ENCODE measurements at places on chromosomes 6 and 20. TPM values are rescaled to one million over a fixed set of nuclear protein-coding genes. Genes with fewer than 3 reads are reported as not detected.

Gene KIAA1755
- total RNA-seq = 1.6 TPM

Gene MYB
- total RNA-seq = 0.56 TPM

Gene OPRL1
- 2.9 TPM for total RNA-seq

DNA sequence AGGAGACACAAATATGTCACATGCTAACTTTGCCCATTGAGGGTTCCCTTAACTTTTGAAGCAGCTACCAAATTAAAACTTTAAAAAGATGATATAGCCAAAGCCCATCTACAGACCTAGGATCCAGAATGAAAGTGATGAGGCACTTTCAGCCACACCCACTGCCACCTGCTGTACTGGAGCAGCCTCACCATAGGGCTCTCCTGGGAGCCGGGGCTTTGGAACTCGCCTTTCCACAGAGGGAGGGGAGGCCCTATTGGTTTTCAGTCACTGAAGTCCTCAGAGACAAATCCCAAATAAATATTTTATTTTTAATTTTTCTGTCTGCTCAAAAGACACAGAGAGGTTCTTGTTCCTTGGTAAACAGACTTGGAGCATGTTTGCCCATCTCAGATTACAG, 238.1 kb upstream of the TAB2 start:
- no peaks in the 10 kb centered on the region for H3K36me3 ChIP-seq
- DNase-seq = peak; percentile 29
- peaks cover 5% of the 10 kb centered on the region for H3K4me1 ChIP-seq
- no peak overlapping the region for H3K4me3 ChIP-seq

GRCh38 chr6:105994118-105994590, 92.0 kb upstream of the PRDM1 start:
- DNase-seq = peak; percentile 56
- H3K27me3 ChIP-seq = peaks cover 7% of the 10 kb centered on the region
- no peak overlapping the region for H3K27ac ChIP-seq
- no peaks in the 10 kb centered on the region for H3K36me3 ChIP-seq
- H3K4me3 ChIP-seq = peak overlapping the region; percentile 81

DNA sequence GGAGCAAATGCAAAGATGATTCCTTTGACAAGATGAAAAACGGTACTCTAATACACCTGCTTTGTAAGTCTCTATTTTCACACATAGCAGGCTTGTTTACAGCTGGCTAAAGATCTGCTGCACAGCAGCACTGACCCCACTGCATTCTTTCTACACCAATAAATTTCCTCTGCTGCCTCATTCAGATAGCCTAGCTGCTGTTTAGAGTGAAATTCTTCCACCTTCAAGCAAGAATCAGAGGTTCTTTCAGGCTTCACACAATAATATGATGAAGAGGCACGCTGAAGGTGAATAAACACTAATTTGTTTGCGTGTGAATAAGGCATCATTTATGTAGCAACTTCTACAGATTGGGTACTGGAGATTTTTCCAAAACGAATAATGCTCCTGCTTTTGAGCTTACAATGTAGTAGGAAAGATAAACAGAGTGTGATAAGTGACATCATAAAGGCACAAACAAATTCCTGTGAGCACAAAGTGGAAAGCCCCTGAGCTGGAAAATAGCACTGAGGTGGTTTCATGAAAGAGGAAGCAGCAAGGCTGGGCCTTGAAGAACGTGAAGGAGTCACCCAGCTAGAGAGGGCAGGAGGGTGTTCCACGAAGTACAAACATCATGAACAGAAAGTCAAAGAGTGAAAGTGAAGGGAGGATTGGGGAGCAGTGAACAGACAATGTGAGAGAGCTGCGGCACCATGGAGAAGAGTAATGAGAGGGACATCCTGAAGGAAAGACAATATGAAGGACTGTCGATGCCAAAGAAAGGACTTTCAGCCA, 543.4 kb downstream of the CD83 start:
- H3K4me1 ChIP-seq = peaks cover 18% of the 10 kb centered on the region
- H3K4me3 ChIP-seq = no peak overlapping the region

- H3K36me3 ChIP-seq = no peaks in the 10 kb centered on the region
- H3K4me1 ChIP-seq = peaks cover 10% of the 10 kb centered on the region
- H3K4me3 ChIP-seq = no peak overlapping the region
- peaks cover 2% of the 10 kb centered on the region for H3K27me3 ChIP-seq
- H3K27ac ChIP-seq = no peak overlapping the region
These were observed 10.5 kb downstream of the CAPN11 start for GRCh38 chr6:44169154-44169553.

DNA sequence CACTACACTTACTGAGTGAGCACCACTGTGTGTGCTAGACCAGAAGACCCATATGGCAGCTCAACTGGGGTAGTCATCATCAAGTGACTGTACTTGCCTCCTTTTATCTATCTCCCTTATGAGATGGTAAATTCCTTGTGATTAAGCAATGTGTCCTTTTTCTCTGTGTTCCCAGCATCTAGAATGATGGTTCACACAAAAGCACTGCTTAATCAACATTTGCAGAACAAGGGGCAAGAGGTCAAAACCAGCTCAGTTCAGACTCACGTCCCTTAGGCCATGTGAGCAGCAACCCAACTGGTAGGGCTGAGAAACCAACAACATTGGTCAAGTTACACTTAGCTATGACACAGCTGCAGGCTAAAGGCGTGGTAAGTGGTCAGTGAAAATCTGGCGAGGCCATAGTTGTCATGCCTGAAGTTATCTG, 10.0 kb downstream of the TRAM2 start:
- no peak for DNase-seq
- peaks cover 7% of the 10 kb centered on the region for H3K27me3 ChIP-seq

DNA sequence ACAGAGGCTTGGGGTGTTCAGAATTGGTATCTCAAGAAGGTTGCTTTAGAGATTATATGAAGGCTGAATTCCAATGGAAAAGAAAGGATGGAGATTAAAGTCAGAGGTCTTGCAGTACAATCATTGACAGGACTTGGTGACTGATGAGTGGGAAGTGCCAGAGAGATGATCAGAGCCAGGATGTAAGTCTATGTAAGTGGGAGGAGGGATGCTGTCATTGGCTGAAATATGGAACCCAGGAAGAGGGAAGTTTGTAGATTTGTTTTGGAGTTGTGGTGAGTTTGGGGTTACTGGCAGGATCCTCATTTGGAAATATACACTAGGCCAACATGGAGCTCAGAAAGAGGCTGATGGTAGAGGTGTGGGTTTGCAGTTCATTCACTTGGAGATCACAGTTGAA, 23.8 kb upstream of the TNFAIP3 start:
- H3K4me1 ChIP-seq = no peaks in the 10 kb centered on the region
- H3K36me3 ChIP-seq = no peaks in the 10 kb centered on the region
- H3K4me3 ChIP-seq = no peak overlapping the region

DNA sequence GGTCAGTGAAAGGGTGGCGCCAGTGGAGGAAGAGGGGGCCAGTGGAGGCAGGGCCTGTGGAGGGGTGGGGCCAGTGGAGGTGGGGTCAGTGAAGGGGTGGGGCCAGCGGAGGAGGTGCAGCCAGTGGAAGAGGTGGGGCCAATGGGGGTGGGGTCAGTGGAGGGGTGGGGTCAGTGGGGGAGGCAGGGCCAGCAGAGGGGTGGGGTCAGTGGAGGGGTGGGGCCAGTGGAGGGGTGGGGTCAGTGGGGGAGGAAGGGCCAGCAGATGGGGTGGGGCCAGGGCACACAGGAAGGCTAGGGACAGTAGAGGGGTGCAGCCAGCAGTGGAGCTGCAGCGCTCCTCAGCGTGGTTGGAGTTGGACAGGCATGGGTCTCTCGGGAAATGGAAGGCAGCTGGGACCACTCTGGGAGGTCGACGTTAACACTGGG, 18.7 kb downstream of the ADRM1 start:
- H3K36me3 ChIP-seq = peaks cover 9% of the 10 kb centered on the region
- no peak for DNase-seq
- peaks cover 7% of the 10 kb centered on the region for H3K27me3 ChIP-seq
- H3K27ac ChIP-seq = peak overlapping the region; percentile 48

DNA sequence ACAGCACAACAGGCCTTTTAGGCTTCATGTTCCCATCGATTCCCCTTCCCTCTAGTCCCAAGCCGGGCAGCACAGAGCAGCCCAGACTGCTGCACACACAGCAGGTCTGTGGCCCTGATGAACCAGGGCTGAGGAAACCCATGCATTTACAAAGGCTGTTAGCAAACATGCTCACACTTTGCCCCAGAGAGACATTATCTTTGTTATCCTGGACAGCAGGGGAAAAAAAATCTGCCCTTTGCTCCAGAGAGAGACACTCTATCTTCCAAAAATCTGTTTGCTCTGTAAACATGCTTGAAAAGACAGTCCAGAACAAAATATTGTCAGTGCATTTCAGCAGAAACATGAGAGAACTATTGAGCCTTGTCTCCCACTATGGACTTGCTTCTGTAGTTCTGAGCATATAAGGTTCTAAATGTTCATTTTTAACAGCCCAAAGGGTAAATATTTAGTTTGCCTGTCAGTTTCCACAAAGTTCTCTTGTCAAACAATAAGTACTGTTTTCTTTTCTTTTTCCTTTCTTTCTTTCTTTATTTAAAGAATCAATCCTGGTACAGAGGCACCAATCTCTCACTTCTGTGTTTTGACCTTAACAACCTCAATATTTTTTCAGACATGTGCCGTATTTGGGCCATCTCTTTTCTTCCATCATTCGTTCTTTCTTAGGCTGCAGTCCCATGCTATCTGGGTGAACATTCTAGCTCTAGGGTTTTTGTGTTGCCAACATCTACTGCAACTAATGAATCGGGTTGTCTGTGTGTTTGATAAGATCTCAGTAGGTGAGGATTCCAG, 468.0 kb downstream of the EPM2A start:
- no peaks in the 10 kb centered on the region for H3K36me3 ChIP-seq
- H3K27me3 ChIP-seq = no peaks in the 10 kb centered on the region
- no peak for DNase-seq
- no peaks in the 10 kb centered on the region for H3K4me1 ChIP-seq

GRCh38 chr6:291204-291696, 1.0 kb upstream of the DUSP22 start:
- H3K4me1 ChIP-seq = peaks cover 13% of the 10 kb centered on the region
- H3K27me3 ChIP-seq = peaks cover 9% of the 10 kb centered on the region
- H3K27ac ChIP-seq = peak overlapping the region; percentile 86
- H3K36me3 ChIP-seq = peaks cover 21% of the 10 kb centered on the region
- H3K4me3 ChIP-seq = peak overlapping the region; percentile 81

DNA sequence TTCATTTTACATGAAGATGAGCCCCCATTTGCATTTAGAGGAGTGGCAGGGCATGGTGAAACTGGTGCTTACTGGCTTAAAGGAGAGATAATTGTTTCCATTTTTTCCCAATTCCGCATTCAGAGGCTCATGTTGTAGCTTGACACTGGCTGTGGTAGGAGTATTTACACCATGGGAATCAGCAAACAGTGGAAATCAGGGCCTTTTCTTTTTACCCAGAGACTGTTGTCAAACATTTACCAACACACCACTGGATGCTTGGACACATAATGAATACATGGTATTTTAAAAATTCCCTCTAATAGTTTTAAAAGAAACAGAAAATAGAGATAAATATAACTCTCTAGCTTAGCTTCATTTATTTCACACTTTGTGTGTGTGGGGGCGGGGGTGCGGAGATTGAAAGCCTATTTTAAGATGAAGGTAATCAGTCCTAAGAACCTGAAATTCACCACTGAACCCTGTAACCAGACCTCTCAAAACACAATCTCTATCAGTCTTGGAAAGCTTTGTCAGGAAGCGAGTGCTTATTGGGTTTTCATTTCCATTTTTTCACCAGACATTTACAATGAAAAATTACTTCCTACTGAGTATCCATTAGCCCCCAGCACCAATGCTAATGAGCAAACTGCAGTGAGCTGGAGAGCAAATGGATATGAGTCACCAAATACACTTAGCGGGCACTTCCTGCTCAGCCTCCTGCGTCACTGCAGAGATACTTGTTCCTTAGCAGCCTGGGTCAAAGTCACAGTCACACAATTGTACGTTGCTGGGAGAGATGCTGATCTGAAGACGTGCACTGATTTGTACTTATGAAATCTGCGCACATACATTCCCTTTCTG, 532.0 kb downstream of the BCKDHB start:
- peaks cover 21% of the 10 kb centered on the region for H3K4me1 ChIP-seq
- H3K4me3 ChIP-seq = peak overlapping the region; percentile 79

GRCh38 chr6:170142559-170142958, 148.3 kb downstream of the DLL1 start:
- no peak overlapping the region for H3K4me3 ChIP-seq
- H3K27me3 ChIP-seq = peaks cover 9% of the 10 kb centered on the region
- H3K36me3 ChIP-seq = peaks cover 23% of the 10 kb centered on the region
- no peak for DNase-seq
- peaks cover 2% of the 10 kb centered on the region for H3K4me1 ChIP-seq

- no peak overlapping the region for H3K4me3 ChIP-seq
- H3K36me3 ChIP-seq = peaks cover 20% of the 10 kb centered on the region
- H3K27ac ChIP-seq = no peak overlapping the region
These were observed 27.0 kb upstream of the TFB1M start for GRCh38 chr6:155341130-155341828.

DNA sequence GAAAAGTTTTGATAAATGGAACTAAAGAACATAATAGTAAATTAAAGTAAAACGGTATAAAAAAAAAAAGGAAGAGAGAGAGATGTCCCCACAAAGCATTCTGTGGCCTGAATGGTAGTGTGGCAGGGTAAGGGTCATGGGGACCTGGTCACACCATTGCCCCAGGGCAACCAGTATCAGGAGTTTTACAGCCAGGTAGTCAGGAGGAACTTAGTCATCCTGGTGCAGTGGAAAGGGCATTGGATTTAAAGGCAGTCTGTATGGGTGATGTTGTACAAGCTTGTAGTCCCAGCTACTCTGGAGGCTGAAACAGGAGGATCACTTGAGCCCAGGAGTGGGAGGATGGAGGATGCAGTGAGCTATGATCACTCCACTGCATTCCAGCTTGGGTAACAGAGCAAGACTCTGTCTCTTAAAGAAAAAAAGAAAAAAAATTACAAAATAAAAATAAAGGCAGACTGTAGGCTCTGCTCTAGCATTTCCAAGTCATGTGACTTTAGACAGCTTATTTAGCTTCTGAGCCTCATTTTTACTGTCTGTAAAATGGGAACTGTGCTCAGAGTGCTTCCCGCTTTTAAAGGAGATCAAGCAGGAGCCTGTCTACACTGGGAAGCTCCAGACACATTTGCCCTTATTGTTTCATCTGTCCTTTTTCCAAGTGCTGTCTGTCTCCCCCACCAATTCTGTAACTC, 112.8 kb upstream of the ARMC2 start:
- no peak overlapping the region for H3K27ac ChIP-seq
- no peaks in the 10 kb centered on the region for H3K36me3 ChIP-seq
- H3K4me1 ChIP-seq = no peaks in the 10 kb centered on the region
- H3K27me3 ChIP-seq = peaks cover 2% of the 10 kb centered on the region

DNA sequence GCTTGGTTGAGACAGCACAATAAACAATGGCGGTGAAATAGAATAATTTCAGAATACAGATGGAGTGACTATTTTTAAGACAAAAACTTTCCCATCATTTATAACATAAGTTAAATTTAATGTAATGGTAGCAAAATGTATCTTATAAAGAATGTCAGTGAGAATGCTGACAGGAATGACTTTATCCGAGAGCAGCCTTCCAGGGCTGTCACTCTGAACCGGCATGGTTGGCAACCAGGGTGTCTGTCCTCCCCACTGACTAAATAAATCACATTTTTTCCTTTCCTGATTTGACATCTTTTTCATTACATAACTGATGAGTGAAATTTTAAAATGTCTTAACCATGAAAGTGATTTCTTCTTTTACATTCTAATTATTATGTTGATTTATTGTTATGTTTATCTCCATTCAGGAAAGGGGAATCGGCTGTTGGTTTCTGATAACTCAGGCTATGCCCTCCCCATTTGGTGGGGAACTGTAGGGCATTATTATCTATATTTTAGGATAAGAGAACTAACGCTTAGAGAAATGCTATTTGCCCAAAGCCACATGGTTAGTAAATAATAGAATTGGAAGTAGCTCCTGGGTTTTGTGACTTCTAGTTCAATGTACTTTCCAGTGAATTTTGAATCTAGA, 109.2 kb upstream of the OGFRL1 start:
- H3K27ac ChIP-seq = no peak overlapping the region
- H3K4me3 ChIP-seq = no peak overlapping the region

All from glutamatergic neuron (in vitro differentiated cells).